ENCODE measurements at places on chromosomes 4 and X.

DNA sequence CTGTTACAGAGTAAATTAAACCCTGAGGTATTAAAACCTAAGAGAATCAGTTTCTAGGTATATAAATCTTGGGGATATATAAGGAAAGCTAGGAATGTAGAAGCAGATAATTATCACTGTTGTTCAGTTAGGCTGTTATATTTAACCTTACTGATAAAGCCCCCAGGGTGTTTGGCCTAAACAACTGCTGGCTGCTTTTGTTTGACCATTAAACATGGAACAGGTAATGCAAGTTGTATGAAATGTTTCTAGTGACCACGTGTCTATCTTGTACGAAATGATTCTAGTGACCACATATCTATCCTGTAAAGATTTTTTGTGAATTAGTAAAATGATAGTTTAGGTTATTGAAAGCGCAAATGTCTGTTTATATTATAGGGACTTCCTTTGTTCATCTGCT is 52.6 kb downstream of the SGMS2 start:
- no peak for DNase-seq

- no peak for DNase-seq
These were observed 70.7 kb upstream of the ANXA10 start for GRCh38 chr4:168021666-168022065.

DNA sequence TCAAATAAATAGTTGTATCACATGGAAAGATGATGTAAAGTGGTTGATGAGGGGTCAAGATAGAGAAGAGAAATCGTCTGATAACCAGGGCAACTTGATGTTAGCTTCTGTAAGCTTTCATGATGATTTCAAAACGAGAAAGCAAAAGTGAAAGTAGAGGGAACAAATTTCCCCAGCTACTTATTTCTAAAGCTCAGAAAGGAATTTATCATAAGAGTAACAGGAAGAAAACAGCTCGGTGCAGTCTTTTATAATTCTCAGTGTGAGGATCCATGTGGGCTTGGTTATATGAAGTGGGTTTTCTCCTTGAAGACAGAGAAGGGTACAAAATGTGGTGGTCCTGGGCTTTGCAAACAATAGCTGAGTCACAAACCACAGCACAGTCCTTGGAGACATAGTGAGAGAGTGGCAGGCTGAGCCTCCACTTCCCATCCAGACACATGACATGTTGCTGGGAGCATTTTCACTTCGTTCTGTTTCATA is 32.1 kb upstream of the GLRA2 start:
- no peak for DNase-seq

- DNase-seq = no peak
These were observed 3.5 kb downstream of the MND1 start for GRCh38 chr4:153348006-153348405.

- DNase-seq = no peak
These were observed 27.5 kb downstream of the RBBP7 start for GRCh38 chrX:16842684-16843083.

- no peak for DNase-seq
These were observed 94.6 kb downstream of the COX18 start for GRCh38 chr4:72974694-72975487.

- DNase-seq = no peak
These were observed 205.1 kb upstream of the CTSO start for GRCh38 chr4:156158747-156159146.

- DNase-seq = no peak
These were observed 125.0 kb downstream of the TEX13C start for GRCh38 chrX:125444659-125445058.

All from NCI-H2029 treated with DMSO at 0.1 percent for 48 hours (cell line).